IMR-90 (cell line): ENCODE measurements at places on chromosomes 4 and X. TPM values are rescaled to one million over a fixed set of nuclear protein-coding genes. Genes with fewer than 3 reads are reported as not detected.

- no peak overlapping the region for H3K27ac ChIP-seq
- no peak overlapping the region for H3K4me3 ChIP-seq
- no peaks in the 10 kb centered on the region for H3K36me3 ChIP-seq
- no peaks in the 10 kb centered on the region for H3K27me3 ChIP-seq
- DNase-seq = no peak
Observed at GRCh38 chr4:119933606-119934005, 133.0 kb downstream of the MAD2L1 start.

- no peaks in the 10 kb centered on the region for H3K36me3 ChIP-seq
- 0 out of 2 replicates have a peak, but pooled peaks cover 2% of the 10 kb centered on the region for H3K27me3 ChIP-seq
- no peak for DNase-seq
- no peak overlapping the region for H3K27ac ChIP-seq
Observed at GRCh38 chrX:139192386-139192961, 338.1 kb upstream of the F9 start.

BMPR1B gene
- 0.90 and 1.1 TPM in 2 replicates for total RNA-seq

ZFP42 gene
- not detected in 2 replicates for total RNA-seq
